ENCODE measurements at places on chromosomes 7 and 10. TPM values are rescaled to one million over a fixed set of nuclear protein-coding genes. Genes with fewer than 3 reads are reported as not detected.

Gene SUV39H2
- 3.0 TPM for total RNA-seq

Gene AZGP1
- 46.5 TPM for total RNA-seq

Gene BZW2
- 292 TPM for total RNA-seq

DNA sequence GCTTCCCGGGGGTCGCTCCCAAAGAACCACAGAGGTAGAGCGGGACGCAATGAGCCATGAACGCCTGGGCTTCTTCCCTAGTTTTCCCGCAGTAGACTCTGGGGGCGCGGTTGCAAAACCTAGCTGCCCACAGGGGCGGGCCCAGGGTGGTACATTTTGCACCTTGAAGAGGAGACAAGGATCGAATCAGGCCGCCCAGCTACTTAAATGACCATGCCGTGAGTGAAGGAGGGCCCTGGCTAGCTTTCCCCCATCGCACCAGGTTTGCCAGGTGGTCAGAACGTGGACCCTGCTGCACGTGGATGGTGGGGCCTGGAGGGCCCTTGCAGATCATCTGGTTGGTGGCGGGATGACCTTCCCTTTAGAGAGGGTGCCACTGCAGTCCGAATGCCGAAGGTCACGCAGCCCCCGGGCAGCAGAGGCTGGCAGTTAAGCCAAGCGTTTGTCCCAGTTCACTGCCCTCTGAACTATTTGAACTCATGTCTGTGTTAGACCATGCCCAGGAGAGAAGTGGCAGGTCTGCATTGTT lies 604 bp upstream of the SHTN1 start:
- DNase-seq, result no peak

GRCh38 chr10:132535065-132535651 lies 2.4 kb upstream of the INPP5A start:
- DNase-seq, result no peak

- DNase-seq, result no peak
Measured at GRCh38 chr10:121352231-121352855, 245.9 kb downstream of the FGFR2 start.

- DNase-seq, result no peak
Measured at GRCh38 chr7:91330866-91331265, 66.6 kb downstream of the FZD1 start.

DNA sequence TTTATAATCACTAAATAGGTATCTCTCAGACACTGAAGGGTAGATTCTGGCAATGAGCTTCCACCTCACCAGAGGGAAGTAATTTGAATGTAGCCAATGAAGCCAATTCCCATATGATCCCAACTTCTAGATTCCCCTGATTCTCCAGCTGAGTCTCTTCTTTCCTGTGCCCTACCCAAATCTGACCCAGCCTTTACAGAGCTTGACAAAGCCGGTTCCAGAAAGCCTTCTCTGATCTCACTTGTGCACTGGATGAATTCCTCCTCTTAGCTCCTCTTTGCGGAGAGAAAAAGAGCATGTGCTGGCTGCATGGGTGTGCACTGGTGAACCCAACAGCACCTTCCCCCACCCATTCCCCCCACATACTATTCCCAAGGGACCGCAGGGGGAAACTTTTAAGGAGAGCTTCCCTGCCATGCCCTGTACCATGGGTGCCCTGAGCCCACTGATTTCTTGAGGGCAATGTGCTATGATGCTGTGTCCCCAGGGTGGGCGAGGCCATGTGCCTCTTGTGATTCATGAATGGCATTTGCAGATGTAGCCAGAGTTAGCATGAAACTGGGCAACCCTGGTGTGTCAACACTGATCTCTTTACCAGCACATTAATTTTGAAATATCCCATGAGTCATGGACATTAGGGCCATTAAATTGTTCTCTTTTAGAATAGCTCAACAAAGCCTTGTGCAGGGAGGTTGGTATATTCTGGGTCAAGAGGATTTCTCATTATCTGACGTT lies 50.4 kb upstream of the PLEKHA1 start:
- peak; percentile 57 for DNase-seq

- peak; percentile 54 for DNase-seq
Measured at GRCh38 chr10:484925-485661, 204.4 kb downstream of the DIP2C start.

- no peak for DNase-seq
Measured at GRCh38 chr10:132636358-132636757, 98.8 kb downstream of the INPP5A start.

- no peak for DNase-seq
Measured at GRCh38 chr7:133048589-133048988, 33.3 kb downstream of the CHCHD3 start.

DNA sequence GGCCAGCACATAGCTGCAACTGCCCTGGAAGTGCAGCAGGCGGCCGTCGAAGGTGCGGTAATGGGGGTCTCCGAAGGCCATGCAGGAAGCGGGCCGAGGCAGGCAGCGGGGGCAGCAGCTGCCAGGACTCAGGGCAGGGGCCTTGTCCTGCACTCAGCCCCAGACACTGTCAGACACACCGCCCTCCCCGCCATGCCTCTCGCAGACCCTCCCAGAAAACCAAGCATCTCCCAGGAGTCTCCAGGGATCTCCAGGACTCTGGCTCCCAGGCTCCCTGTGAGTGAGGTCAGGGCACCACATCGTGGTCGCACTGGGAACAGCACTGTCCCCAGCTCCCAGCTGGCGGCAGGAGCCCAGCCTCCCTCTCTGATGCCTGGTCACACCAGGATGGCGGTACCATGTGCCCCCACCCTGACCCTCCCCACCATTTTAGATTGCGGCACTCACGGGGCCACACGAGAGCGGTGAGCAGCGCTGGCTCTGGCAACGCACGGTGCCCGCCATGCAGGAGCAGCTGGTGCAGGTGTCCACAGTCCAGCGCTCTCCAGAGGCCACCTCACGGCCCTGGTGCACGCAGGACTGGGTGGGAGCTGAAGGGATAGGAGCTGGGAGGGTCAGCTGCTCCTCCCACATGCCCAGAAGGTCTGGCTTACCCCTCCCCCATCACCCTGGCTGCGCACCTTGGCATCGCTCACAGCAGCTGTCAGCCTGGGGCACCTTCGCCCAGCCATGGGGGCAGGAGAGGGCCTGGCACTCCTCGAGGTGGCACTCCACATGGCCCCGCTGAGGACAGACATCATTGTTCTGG lies 17.5 kb downstream of the ATP6V1F start:
- DNase-seq, result no peak

DNA sequence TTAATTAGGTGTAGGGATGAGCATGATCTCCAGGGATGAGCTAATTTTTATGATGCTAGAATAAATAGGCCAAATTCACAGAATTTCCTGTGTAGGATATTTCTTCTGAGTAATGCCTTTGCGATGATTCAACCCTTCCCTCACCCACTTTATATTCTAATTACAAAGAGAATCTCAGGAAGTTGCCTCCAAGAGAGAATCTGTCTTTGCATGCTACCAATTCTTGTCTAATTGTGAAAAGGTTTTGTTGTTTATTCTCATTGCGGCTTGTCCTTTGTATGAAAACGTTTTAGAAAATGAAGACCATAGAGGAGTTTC lies 6.3 kb downstream of the C7orf57 start:
- no peak for DNase-seq
